ENCODE measurements at places on chromosomes 12 and 14.

- DNase-seq = peak; percentile 20
Observed at GRCh38 chr14:64337888-64338615, 43.9 kb upstream of the ESR2 start.

DNA sequence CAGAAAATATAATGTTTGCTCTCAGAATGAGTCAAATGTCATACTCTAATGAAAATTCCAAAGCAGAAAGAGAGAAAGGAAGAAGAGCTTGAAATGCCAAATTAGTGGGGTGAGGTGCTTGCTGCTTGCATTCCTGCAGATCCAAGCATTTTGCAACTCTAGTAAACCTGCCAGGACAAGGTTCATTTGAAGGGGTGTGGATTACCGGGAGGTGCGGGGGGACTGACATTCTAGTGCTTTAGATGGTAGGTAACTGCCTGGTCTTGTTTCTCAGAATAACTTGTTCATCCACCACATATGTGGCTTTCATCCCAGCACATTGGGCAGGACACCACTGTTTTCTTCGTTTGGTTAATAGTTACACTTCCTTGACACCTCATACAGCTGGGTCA, 144.4 kb downstream of the AKAP6 start:
- no peak for DNase-seq

DNA sequence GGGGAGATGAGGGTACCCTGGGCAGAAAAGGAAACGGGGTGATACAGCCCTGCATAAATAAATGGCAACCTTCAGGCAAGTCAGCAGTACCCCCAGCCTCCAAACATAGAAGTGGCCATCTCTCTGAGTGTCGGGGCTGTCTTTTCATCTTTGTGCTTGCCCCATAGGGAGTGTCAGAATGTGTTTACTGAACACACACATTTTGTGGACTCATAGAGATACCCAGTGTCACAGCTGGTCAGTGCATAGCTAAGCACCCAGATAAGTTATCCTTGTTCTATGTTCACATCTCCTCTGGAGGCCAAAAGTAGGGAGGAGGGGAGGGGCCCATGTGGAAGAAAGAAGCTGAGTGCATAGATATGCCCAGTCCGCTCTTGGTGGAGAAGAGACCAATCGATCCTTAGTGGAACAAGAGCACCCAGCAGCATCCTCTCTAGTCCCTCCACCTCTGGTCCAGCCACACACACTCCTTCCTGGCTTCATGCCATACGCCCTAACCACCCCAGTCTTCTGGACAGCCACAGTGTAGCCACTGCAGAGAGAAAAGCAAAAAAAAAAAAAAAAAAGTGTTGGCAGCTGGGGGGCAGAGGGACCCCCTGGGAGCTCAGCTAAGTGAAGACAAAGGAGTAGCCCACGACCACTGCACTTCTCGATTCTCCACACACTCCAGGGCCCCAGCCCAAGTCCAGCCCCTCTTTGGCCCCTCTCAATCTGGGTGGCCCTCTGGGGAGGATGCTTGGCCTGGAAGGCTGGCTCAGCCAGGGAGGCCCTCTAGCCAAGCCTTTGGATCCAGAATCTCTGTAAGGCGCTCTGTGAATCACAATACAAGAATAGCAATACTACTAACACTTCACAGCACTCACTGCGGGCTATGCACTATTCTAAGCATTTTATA, 2.6 kb downstream of the ITGA7 start:
- no peak for DNase-seq

GRCh38 chr14:91177073-91178034, 63.5 kb downstream of the DGLUCY start:
- DNase-seq = peak; percentile 22

DNA sequence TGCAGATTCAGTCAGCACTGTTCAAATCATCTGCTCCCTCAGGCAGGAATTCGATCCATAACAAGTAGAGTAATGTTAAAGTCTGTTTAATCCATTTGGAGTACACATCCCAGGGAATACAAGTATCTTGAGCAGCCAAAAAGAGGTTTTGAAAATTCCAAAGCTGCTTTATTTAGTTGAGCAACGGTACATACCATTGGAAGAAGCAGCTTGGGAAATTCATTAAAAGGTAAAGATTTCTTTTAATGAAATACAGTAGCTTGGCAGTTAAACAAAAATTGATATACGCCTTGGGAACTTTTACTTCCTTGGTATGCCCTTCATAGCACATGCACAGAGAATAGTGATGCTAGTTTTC, 153.8 kb downstream of the LRIG3 start:
- no peak for DNase-seq

GRCh38 chr12:67759829-67760228, 111.3 kb downstream of the DYRK2 start:
- DNase-seq = no peak

GRCh38 chr14:61544448-61545330, 150.6 kb upstream of the HIF1A start:
- DNase-seq = no peak

GRCh38 chr12:55720894-55721444, 776 bp downstream of the RDH5 start:
- no peak for DNase-seq

- no peak for DNase-seq
Observed at GRCh38 chr14:26206640-26207039, 391.2 kb downstream of the NOVA1 start.

- DNase-seq = no peak
Observed at GRCh38 chr12:47767216-47767724, 5.8 kb upstream of the SLC48A1 start.

GRCh38 chr14:87811246-87811645, 181.7 kb downstream of the GALC start:
- DNase-seq = no peak

- DNase-seq = no peak
Observed at GRCh38 chr12:41476499-41477439, 288.6 kb downstream of the PDZRN4 start.

DNA sequence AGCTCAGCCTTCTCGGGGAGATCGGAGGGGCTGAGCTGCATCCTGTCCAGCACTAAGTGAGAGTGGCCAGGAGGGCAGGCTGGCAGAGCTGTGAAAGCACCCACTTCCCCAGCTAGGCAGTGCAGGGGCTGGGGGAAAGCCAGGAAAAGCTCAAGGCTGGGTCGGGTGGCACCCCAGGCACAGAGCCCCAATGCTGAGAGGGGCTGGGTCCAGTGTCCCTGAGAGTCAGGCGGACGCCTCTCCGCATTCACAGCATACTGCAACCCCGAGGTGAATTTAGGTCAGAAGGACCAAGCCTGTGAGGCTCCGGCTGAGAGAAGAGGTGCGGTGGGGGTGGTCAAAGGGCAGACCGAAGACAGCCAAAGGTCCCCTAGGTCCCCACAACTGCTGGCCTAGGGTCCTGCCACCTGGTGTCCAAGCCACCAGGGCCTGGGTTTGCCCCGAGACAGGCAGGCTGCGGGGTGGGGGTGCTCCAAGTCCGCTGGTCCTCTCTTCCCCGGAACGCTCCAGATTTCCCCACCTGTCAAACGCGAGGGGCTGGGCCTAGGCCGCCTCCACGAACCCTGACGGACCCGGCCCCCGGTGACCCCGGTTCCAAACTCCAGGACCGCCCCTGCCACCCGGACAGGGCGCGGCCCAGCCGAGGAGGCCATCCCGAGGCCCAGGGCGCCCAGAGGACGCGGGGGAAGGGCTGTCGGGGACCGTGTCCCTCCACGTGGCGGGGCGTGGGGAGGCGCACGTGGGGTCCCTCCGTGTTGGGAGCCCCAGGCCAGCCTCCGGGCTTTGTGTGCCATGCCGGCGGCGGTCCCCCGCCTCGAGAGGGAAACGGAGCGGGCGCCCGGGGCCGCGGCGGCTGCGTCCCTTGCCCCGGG, 527 bp downstream of the CAMKK2 start:
- peak; percentile 29 for DNase-seq

- no peak for DNase-seq
Observed at GRCh38 chr14:58408681-58409215, 13.0 kb downstream of the TOMM20L start.

DNA sequence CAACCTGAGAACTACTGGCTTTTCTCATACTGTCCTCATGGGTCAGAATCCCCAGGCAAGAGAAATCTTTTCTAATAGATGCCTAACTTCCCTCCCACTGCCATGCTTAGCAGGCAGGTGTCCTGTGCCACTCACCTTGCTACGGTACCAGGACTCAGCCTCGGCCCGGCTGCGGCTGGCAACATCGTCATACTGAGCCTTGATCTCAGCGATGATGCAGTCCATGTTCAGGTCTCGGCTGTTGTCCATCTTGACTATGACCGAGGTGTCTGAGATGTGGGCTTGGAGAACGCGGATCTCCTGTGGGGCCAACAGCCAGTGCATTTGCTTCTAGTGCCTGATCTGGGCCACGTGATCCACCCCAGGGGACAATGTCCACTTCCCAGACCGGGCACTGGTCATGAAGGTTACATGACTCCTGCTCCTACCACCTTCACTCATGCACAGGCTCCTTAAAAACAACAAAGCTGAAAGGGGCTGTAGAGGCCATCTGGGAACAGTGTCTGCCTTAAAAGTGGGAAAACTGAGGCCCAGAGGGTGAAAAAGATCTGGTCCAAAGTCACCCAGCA, 4.1 kb downstream of the KRT85 start:
- DNase-seq = no peak

GRCh38 chr12:49040364-49040855, 20.2 kb downstream of the KMT2D start:
- DNase-seq = no peak

DNA sequence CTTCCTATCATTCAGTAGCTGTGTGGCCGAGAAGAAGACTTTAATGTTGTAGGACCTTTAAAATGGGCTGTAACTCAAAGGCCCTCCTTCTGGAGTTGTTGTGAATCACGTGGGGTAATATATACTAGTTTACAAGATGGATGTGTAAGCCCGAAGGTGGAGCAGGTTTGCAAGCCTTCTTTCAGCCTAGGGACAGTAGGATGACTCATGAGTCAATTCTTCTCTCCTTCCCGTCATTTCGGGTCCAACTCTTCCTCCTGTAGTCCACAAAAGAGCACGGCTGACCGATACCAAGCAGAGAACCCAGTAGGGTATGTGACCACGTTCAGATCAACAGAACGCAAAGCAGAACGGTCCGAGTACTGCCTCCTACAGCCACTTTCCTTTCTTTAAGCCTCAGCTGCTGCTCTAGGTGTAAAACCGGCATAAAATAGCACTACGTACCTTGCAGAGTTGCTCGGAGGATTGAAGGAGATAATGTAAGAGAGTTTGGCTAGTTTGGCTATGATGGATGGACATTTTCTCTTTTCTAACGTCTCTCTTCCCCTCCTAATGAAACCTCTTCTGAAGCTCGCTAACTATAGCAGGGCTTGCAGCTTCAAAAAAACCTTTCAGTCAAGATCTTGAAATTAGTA, 1.3 kb upstream of the RASSF3 start:
- no peak for DNase-seq

GRCh38 chr12:40701756-40702155, 9.5 kb downstream of the CNTN1 start:
- no peak for DNase-seq

DNA sequence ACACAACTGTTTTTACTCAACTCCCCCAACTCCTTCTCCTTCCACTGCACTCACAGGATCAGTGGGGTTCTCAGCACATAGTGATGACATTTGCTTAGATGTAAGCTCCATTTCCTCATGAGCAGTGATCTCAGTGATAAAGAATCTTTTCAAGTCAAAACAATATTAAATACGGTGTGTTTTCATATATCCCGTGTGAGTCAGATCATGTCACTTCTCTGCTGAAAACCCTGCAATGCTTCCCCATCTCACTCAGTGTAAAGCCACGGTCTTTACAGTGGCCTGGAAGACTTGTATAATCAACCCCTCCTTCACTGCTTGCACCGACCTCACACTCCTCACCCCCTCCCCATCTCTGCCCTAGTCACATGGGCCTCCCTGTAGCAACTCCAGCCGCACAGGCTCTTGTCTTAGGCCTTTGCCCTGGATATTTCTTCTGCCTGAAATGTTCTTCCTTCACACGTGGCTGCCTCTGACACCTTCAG, 149.7 kb upstream of the ARHGAP5 start:
- no peak for DNase-seq

- DNase-seq = no peak
Observed at GRCh38 chr12:92732716-92733115, 29.9 kb downstream of the PLEKHG7 start.

DNA sequence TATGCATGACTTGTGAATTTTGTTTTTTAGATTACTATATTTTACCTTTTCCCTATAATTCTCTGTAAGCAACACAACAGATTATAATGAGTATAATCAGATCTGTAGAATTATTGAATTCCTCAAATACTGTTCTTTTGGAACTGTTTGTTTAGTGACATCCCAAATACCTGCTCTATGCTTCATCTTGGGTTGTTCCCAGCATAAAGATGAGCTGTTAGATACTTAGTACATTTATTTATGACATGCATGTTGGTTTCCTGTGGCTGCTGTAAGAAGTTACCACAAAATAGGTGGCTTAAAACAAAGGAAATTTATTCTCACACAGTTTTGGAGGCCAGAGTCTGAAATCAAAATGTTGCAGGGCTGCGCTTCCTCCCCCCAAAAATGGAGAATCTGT, 78.4 kb downstream of the PTPRR start:
- DNase-seq = no peak

- DNase-seq = no peak
Observed at GRCh38 chr14:45185100-45185814, 49.5 kb downstream of the FANCM start.

DNA sequence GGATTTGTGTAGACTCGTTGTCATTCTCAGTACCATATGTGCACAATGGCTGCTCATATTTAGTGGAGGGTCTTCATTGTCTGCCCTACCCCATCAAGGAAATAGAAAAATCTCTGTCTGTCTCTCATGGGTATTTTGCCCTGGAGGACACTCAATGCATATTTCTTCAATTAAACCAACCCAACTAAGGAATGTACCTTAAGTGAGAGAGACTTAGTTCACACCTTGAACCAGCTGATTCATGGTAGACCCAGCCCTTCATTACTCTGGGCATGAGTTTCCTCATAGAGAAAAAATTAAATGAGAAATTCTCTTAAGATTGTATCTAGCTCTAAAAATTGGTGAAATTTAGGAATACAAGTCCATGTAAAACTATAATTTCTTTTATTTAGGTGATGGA, 107.1 kb upstream of the PLEKHG7 start:
- DNase-seq = no peak

- no peak for DNase-seq
Observed at GRCh38 chr14:55097881-55098560, 31.0 kb upstream of the LGALS3 start.

- no peak for DNase-seq
Observed at GRCh38 chr12:12180575-12180974, 86.3 kb downstream of the LRP6 start.

GRCh38 chr14:100581228-100582145, 5.7 kb downstream of the BEGAIN start:
- DNase-seq = no peak

DNA sequence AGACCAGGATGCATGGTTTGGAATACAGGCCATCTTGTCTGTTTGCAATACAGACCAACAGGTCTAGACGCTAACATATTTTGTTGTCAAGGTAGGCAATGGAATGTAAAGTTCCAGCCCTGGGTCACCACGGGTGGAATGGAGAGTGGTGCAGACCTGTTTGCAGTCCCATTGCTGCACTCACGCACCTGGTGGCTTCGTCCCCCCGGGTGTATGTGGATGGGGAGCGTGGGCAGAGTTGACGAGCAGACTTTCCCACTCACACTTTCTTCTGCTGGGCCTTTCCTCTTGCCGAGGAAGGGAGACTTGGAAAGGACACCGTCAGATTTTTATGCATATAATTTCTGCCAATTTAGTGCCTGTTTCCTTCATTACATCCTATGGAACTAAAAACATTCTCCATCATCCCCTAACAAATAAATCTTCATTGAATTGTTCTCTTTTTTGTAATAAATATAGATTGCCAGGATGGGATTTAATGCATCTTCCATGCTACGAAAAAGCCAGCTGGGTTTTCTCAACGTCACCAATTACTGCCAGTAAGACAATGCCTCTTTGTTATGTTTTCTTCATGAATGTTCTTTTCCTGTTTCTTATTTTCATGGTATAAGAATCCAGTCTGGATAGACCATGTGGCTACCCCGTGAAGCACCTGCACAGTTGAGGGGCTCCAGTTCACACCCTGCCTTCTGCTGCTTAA, 15.2 kb downstream of the DCAF4 start:
- no peak for DNase-seq

All from CMK (cell line).